ENCODE measurements at places on chromosomes 7 and 10.

GRCh38 chr7:87345962-87346371, 503 bp downstream of the CROT start:
- no peak for DNase-seq

- no peak for DNase-seq
Measured at GRCh38 chr7:3201306-3201705, 99.7 kb upstream of the SDK1 start.

DNA sequence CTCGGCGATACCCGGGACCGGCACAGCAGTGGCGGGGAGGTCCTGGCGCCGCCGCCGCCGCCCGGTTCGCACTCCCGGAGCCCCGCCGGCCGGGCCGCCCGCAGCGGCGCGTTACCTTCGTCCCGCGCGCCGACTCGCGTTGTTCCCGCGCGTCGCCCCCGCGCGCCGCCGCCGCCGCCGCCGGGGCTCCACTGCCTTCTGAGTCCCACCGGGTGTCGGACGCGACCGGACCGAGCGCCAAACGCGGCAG, at the start of gene EZH2:
Gene EZH2 (minus strand): TSS at position 243 of the 250 bp plus-strand sequence. CDS start 36,993 bp downstream, outside the sequence.
- DNase-seq = no peak

DNA sequence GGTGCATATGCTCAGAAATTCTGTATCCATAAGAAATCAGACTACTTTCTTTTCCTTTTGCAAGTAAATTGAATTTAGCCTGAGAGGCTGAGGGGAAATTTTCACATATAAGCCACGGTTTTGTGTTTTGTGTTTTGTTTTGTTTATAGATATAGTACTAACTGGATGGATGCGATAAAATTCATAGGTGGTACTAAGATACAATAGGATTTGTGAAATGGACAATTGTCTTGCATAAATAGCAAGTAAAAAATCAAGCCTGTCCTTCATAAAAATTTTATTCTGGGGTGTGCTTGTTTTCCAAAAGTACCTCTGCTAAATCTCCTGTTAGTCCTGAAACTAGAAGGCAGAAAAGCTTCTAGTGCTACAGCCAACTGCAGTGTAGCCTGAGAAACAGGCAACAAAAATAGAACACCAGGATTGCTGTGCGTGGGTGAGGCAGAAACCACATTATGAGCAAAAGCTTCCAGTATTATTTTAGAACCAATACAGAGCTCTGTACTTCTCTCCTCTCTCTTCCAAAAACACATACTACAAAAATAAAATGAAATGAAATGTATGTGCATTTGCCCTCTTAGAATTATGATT, 634 bp upstream of the HDAC9 start:
- no peak for DNase-seq

GRCh38 chr10:93854975-93855374, 38.8 kb upstream of the SLC35G1 start:
- no peak for DNase-seq

DNA sequence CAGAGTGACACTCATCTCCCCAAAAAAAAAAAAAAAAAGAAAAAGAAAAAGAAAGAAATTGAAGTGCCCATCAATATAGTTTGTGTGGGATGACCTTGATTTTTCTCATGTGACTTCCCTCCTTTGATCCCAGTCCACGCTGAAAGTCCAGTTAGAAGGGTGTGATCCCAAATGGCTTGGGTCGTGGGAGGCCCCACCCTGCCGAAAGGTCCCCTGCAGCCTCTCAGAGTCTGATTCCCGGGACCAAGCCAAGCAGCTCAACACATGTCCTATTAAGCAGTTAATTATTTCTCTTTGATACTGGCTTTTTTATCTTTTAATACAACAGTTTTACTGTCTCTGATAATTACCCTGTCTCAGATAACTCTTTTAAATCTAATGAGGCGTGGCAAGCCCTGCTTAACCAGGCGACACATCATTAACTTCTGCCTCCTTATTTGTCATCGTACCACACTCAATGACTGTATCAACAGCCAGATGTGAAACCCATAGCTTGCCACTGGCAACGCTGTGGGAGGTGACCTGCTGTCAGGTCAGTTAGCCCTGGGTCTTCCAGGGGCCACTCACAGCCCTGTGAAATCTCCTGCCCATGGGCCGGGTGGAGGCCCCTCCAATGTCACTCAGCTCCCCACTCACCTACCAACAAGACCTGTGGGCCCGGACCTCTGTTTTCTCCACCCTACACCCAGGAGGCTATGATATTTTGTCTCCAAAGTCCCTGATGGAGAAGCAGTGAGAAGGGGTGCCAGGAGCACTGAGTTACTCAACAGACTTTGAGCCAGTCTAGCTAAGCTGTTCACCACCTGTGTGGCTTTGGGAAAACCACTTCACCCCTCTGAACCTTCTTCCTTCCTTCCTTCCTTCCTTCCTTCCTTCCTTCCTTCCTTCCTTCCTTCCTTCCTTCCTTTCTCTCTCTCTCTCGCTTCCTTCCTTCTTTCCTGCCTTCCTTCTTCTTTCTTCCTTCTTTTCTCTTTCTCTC, 110.0 kb upstream of the SFMBT2 start:
- no peak for DNase-seq

GRCh38 chr10:107614939-107615685, 450.6 kb upstream of the SORCS1 start:
- no peak for DNase-seq

DNA sequence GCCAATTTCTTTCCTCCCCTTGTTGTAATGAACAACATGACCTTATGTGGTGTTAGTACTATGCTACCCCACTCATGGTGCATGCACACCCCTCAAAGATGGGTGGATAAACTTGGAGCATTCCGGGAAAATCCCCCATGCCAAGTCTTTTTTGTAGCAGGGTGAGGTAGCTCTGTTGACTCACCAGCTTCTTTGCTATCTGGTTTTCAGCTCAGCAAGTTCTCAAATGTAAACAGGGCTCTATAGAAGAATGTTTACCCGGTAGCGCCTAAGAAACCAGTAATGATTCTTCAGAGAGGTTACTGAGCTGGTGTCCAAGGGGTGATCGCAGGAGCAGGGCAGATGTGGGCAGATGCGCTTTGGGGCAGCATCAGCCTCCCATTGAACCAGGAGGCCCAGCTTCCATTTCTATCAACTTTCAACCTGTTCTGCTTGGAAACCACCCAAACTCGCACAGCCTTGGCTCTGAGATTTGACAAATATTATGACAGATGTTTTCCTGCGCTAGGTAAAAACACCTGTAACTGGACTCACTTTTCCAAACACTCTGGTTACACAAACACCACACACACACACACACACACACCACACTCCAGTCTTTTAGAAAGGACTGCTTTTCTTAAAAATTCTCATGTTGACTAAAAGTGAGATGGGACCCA, 87.8 kb downstream of the ZRANB1 start:
- DNase-seq = no peak

DNA sequence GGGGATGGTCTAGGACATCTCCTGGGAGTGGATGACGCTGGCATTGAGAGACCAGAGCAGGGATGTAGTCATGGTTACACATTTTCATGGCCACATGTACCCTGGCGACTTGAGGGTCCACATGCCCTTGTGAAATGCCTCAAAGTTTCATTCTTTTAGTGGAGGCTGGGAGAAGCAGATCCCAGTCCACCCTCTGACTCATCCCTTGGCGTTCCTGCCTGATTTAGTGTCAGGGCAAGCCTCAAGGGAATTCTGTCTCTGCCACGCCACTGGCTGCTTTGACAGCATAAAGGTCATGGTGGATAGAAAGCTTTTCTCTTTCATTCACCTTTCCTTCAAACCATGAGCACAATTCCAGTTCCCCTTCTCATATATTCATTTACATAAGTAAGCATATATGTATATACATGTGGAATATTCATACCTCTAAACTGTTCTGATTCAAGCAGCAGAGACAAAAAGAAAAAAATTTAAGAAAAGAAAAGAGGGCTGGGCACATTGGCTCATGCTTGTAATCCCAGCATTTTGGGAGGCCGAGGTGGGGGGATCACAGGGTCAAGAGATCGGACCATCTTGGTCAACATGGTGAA, 21.8 kb upstream of the KIF5B start:
- DNase-seq = no peak
